ENCODE measurements at places on chromosomes 2 and 18.

DNA sequence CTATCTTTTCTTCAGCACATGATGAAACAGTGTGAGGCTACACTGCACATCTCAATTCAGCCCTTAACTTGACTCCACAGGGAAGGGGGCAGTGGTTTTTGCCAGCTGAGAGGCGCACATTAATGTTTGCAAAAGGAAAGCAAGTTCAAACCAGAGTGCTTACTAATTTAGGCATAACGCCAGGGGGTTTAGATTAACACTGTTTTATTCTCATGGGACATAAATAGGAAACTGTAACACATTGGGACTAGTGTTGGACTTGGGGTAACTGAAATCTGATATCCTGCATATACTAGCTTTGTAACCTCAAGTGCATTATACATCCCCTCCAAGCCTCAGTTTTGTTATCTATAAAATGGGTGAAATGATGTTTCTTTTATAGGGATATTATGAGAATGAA lies 821.2 kb upstream of the ID2 start:
- no peak for DNase-seq

DNA sequence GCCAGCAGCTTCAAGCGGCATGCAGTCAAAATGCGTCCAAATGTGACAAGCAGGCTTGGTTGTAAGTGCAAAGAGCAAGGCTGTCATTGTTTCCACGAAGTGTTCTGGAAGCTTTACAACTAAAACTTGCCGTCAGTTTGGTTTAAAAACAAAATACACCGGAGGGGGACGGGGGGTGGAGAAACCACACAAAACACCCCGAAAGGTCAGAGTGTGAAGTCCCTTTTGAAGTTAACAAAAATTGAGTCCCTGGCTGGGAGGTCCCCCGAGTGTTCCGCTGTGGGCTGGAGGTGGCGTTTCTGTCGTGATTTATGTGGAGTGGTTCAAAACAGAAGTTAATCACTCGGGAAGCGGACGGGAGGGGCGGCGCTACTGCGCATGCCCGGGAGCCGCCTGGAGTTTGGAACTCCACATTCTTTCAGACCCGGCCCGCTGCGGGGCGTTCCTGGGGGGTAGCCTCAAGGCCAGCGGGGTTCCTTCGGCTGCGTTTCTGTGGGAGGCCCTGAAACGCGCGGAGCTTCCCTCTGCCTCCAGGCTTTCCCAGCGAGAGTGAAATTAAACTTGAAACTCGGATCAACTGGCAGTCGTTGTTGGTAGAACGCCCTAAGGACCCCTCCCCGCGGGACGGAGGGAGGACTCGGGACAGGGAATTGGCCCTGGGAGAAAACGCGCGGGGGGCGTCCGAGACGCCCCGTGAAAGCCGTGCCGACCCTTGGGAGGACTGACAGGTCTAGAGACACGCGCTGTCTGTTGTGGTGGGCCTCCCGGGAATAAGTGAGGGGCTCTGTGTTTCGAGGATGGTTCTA lies 1.4 kb downstream of the TGIF1 start:
- DNase-seq, result peak; percentile 88

DNA sequence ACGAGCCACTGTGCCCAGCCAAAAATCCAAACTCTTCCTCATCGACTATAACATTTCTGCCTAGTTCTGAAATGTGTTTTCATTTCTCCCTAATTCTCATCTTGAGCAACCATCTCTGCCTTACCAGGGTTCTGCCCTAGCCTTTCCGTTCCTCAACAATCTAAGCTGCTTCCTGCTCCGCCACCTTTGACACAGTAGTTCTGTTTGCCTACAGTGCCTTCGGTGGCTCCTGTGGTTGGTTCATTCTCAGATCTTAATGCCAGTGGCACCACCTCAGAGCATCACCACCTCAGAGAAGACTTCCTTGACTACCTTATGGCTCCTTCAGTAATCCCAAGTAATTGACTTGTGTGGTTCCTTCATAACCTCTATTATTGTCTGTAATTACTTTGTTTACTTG lies 3.8 kb downstream of the SOCS6 start:
- no peak for DNase-seq

GRCh38 chr2:165182029-165182428 lies 21.8 kb downstream of the SCN3A start:
- DNase-seq, result no peak

All from activated CD4-positive, alpha-beta T cell treated with anti-CD3 and anti-CD28 coated beads for 4 hours (primary cell).